NCI-H1048 (cell line): ENCODE measurements at places on chromosomes 6 and 20.

DNA sequence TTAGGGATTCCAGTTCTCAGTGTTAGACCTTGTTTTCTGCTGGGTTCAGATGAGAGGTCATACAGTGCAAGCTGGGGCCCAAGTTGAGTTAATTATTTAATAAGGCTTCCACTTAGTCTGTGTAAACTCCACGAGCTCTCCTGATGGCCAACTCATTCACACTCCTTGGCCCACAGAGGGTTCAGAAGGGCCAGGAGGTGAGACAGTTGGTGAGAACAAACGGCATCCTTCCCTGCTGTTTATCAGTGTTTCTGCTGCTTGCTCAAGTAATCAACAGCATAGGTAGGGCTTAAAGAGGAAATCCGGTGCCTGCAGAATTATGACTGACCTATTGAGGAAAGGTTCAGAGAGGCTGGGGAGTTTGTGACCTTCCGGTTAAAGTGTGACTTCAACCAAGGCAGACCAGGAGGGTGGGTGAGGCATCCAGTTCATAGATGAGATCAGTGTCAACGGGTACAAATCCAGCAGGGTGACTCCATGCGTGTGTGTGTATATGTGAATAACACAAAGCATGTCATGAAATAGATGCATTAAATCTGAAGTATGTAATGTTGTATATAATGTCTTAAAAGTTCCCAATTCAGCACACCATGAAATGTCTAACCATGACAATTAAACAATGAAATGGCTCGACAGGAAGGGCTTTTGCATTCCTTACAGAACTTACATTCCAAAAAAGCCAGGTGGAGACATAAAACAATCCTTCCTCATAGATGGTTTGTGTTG, 37.4 kb upstream of the BCAS1 start:
- DNase-seq = no peak

DNA sequence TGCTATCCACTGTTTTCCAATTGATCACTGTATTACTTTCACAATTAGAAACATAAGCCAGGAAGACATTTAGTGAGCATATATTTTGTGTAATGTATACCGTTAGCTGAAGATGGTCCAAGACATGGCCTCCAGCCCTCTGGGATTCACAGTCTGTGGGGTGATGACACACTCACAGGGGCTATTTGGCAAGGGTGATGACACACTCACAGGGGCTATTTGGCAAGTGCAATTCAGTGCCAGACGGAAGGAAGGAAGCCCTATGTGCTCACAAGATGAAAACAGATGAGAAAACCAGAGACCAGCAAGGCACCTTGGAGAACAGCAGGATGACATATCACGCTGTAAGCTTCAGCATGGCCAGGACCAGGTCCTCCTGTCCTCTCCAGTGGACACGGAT, 183.7 kb downstream of the MBOAT1 start:
- DNase-seq = no peak

GRCh38 chr6:99446076-99446475, 21.0 kb upstream of the PNISR start:
- DNase-seq = no peak

- no peak for DNase-seq
These were observed 288.3 kb upstream of the ZNF337 start for GRCh38 chr20:25984933-25985332.

DNA sequence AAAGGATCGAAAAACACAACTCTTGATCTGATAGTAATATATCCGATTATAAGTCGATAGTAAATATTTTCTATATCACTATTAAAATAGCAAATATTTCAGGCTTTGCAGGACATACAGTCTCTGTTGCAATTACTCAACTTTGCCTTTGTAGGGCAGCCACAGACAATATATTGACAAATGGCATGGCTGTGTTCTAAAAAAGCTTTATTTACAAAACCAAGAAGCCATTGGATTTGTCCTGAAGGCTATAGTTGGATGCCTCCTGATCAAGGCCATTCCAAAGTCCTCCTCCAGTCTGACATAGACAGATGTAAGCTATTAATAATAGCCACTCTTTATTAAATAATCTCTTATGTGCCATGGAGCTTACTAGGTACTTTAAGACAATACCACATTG, 5.9 kb downstream of the OCSTAMP start:
- DNase-seq = no peak

DNA sequence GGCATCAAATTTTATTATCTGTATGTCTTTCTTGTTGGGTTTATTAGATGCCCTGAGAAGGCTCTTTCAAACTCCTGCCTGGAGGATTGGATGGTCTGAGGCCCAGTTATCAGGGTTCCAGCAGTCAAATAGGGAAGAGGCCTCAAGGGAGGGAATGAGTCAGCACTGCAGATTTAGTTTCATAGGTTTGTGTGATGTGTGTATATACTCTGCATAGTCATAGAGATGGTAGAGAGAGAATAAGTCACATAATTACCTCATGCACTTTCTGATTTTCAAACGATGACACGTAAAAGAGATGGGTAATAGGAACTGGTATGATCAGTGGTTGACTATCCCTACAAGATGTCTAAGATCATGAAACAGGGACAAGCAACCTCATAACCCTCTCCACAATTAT, 82.1 kb downstream of the ADAT2 start:
- no peak for DNase-seq

GRCh38 chr6:138404666-138405337, 779 bp downstream of the HEBP2 start:
- no peak for DNase-seq

DNA sequence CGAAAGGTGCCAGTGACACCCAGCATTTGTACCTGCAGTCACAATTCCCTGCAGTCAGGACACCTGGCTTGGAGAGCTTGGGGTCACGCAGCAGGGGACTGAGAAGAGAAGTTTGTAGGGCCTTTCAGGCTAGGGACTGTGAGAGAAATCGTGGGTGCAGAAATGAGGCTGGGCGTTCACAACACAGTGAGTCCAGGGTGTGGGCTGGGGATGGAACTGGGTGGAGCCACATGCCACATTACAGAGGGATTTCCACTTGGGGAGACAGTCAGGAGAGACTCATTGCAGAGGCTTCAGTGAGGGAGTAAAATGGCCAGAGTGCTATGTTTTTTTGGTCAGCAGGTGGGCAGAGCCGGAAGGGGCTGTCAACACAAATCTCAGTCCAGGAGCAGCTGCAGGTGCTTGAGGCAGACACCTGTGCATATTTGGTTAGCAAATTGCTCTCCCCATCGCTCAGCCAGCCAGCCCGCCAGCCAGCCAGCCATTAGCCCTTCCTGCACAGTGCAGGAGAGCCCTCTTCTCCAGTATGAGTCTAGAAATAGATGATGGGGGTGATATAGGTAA, 7.4 kb downstream of the ITPR3 start:
- no peak for DNase-seq

GRCh38 chr6:16198061-16198705, 40.2 kb upstream of the GMPR start:
- no peak for DNase-seq

- no peak for DNase-seq
These were observed 51.5 kb upstream of the TRIM26 start for GRCh38 chr6:30264743-30265142.

DNA sequence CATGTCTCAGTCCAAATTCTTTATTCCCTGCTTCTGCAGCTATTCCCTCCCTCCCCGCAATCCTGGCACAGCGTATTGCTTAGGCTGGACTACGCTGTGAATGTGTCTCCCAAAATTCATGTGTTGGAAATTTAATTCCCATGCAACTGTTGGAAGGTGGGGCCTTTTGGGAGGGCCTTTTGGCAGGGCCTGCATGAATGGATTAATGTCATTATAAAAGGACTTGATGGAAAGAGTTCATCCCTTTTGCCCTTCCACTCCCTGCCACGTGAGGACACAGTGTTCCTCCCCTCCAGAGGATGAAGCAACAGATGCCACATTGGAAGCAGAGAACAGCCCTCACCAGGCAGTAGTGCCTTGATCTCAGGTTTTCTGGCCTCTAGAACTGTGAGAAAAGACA, 20.4 kb upstream of the NOTCH4 start:
- no peak for DNase-seq

DNA sequence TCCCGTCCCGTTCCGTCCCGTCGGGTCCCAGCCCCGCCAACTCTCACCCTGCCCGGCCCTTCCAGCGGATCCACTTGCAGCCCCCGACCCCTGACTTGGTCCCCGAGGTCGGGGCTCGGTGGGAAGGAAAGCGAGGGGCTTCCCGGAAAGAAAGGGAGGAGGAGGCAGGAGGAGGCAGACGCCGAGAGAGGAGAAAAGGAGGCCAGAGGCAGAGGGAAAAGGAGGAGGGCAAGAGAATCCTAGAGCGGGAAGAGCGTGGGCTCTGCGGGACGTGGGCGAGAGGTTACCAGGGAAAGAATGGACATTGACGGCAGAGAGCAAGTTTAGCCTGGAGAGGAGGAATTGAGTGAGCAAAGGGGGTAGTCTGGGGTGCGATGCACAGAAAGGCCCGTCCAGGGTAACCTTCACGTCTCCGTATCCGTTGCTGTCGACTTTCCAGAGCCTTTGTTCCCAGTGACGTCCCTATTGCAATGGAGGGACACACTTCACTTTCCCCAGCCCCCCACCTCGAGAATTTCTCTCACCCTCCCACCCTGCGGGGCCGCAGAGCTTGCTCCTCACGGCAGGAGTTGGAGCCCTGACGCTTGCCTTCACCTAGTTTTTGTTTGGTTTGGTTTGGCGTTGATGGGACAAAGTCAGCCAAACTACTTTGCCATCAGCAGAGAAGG, 477 bp upstream of the MOXD1 start:
- no peak for DNase-seq

- no peak for DNase-seq
These were observed 8.9 kb downstream of the CYP21A2 start for GRCh38 chr6:32047084-32047478.

GRCh38 chr6:111952274-111952673, 79.0 kb upstream of the FYN start:
- no peak for DNase-seq

GRCh38 chr20:47290666-47291430, 65.7 kb downstream of the ZMYND8 start:
- DNase-seq = no peak

DNA sequence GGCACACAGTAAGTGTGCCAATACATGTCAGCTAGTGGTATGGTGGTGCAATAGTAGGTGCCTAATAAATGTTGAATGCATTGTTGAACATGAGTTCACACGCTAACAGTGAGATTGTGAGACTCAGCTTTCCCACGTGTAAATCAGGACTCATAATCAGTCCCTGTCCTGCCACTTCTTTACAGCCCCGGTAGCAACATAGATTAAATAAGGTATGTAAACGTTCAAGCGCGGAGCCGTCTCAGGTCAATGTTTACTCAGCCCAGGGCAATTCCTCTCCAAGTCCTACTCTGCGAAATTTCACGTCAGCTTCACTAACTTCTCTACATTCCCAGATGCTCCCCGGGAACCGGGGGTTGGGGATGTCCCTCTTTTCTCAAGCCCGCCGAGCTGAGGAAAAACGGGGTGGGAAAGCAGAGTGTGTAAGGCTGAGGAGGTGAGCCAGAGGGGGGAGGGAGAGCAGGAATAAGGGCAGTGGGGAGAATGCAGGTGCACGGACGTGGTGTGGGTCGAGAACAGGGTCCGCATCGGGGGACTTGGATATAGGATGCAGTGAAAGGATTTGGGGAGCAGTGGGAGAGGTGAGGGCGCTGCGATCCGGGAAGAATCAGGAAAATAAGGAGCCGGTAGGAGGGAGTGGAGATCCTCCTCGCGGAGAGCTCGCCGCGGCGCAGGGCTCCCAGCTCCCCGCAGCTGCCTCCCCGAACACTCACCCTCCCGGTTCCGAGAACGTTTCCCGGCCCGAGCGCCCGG, 544 bp upstream of the TP53INP2 start:
- DNase-seq = no peak

- DNase-seq = no peak
These were observed 68.9 kb upstream of the HDAC2 start for GRCh38 chr6:114039841-114040240.

- no peak for DNase-seq
These were observed 1.0 kb downstream of the TOMM34 start for GRCh38 chr20:44959082-44959637.

DNA sequence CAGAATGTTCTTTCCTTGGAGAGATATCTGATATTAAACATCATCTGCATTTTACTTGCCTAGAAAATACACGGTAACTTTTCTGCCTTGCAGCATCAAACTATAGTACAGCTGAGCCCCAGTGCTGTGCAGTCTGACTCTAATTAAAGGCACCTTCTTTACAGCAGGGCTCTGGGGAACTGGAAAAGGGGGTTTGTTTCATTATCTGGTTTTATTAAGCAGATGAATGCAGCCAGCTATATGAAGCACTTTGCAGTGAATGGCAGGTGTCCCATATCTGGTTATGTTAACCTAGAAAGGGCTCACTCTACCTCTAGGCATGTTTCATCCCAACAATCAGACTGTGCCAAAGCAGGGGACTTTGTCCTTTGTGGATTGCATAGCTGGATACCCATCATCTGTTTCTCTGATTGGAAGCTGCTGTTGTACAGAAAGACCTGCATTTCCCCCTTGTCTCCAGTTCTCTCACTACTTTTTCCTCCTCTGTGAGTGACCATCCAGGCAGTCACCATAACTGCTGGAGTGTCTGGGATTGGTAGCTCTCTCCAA, 39.6 kb upstream of the CMTR1 start:
- no peak for DNase-seq

DNA sequence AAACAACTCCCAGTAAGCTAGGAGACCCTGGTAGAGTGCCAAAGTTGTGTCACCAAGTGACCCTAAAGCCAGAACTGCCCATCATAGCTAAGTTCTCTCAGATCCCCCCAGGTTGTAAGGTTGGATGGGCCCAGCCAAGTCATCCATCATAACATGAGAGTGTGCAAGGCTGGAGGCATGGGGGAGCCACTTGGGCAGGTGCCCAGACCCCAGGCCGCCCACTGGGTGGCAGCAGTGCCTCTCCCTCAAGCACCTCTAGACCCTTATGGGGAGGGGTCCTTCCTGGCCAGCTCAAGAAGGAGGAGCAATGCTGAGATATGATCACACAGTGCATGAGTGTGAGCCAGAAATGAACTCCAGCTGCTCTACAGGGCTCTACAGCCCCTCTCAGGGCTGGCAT, 154.5 kb downstream of the MYLK4 start:
- no peak for DNase-seq

DNA sequence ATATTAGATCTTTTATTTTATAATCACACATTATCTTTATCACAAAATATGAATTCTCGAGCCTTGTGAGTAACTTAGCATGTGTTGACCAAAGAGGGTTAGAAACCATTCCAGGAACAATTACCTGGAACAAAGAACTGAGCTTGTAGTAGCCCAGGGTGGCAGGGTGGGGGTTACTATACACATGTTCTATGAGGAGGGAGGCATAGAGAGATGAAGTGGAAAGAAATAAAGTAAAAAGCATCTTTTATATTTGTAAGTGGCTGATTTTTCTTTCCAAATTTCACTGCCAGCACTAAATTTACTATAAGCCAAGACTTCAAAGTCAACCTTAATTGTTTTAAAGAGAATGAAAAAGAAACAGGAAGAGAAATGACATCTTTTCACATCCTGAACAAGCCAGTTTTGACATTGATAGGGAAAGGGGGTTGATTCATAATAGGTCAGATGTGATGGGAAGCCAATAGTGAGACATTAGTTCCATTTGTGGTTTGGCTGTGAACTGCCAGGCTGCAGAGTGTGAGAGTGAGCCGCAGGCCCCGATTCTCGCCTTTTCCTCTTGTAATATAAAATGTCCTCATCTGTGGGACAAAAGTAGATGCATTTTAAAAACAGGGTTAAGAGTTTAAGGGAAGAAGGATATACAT, 52.7 kb upstream of the MYB start:
- DNase-seq = no peak
